Brain microvascular endothelial cell (primary cell): ENCODE measurements at places on chromosomes 6 and 20.

DNA sequence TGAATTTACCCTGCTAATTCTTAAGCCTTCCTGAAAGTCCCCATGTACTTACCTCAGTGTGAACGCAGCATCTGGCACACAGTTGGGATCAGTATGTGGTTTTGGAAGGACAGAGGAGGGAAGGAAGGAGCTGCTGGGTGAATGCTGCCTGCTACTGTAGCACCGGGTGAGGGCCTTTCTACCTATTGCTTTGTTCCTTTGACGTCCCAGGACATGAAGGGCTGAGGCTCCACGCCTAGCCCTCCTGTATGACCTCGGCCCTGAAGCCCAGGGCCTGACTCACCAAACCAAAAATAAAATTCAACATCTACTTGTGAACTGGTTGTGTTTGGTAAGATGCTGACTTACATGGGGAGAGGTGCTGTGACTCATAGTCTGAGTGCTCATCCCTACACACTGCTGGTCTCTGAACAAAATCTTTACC is 51.1 kb downstream of the ARID1B start:
- DNase-seq, result peak; percentile 80

GRCh38 chr20:62219992-62220665 is at the start of gene HRH3:
Gene HRH3 (minus strand): TSS chr20:62220278. CDS start chr20:62219970, 308 bp downstream.
- no peak for DNase-seq

DNA sequence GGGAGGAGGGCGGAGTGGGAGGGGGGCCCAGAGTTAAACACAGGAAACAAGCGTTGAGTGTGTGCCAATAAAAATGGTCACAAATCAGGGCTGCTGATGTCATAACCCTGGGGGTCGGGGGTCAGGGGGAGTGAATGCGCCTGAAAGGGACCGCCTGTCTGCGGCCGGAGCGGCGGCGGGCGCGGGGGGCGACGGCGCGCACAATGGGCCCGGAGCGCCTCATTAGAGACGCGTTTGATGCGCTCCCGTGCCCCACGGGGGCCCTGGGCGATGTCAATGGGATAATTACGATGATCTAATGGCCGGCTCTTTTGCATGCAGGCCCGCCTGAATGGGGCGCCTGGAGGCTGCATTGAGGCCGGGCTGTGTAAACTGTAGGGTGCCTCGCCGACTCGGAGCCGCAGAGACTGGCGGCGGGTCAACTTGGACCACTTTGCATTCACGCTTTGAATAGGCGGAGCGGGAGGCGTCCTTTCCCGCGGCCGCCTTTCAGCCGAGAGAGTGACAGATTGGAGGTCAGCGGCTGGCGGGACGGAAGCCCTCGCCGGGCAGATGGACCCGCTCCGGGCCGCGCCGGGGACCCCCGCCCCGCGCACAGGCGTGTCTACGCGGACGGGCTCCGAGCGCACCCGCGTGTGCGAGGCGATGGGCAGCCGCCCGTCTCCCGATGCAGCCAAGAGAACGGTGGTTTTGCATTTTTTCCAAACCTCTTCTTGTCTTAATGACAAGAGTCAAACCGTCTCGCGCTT is 296.1 kb downstream of the TFAP2C start:
- no peak for DNase-seq

DNA sequence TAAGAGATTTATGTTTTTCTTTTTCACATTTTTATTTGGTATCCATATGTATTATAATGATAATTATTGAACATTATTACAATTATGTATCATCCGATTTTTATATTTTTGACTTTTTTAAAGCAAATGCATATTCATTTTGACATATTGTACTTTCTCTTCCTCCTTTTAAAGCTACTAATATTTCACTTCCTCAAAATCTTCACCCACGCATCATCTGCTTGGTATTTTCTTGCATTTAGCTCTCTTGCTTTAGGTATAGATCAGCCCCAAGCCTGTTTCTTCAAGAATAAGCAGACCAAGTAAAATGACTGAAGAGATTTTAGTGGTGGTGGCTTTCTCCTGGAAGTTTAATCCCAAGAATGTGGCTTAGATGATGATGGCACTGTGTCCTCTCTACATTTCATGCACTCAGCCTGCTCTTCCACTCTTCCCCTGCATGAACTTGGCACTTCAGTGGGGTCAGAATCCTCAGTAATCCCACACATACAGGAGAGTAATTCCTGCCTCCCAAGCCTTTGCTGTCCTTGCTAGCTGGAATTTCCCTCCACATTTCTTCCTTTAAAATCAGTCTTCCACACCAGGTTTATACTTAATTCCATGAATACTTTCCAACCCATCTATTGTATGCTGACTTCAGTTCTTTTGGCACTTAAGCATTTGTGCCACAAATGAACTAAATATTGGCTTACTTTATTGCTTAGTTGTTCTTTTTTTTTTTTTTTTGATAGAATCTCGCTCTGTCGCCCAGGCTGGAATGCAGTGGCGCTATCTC is 8.2 kb downstream of the NCOA7 start:
- no peak for DNase-seq

- DNase-seq, result no peak
These were observed 262.7 kb downstream of the PREX1 start for GRCh38 chr20:48564982-48565539.

- no peak for DNase-seq
These were observed 77.9 kb downstream of the MRPL14 start for GRCh38 chr6:44049163-44049988.

DNA sequence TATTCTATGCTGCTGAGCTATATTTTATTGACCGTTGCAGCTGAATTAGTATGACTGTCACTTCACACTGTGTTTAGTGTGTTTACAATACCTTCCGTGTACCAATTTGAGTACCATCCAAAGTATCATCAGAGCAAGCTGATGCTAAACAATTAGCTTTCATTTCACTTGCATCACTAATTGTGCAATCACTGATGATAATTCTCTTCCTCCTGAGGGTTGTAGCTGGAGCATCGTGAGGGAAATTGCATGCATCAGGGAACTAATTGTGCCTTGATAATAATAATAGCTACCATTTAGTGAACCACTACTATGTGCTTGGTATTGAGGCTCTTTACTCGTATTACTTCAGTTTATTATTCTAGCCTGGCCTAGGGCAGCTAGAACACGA is 384.8 kb upstream of the SOX4 start:
- DNase-seq, result no peak

DNA sequence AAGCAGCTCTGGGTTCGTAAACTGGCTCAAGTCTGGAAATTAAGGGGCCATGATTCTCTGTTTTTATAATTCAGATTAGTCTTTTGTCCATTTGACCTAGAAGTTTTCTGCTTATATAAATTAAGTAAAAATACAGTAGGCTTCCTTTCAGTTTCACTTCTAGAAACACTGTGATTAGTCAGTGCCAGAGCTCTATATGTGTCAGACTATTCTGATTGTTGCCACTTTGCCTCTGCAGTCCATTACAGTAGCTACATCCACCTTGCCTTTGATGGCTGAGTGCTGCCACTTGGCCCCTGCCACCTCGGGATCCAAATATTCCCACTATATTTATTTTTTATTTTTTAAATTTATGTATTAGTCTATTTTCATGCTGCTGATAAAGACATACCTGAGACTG is 7.9 kb downstream of the ZC2HC1B start:
- peak; percentile 15 for DNase-seq

- no peak for DNase-seq
These were observed 200.2 kb upstream of the ZNF217 start for GRCh38 chr20:53793783-53794383.

- DNase-seq, result no peak
These were observed 49.8 kb downstream of the MYB start for GRCh38 chr6:135230711-135231468.

DNA sequence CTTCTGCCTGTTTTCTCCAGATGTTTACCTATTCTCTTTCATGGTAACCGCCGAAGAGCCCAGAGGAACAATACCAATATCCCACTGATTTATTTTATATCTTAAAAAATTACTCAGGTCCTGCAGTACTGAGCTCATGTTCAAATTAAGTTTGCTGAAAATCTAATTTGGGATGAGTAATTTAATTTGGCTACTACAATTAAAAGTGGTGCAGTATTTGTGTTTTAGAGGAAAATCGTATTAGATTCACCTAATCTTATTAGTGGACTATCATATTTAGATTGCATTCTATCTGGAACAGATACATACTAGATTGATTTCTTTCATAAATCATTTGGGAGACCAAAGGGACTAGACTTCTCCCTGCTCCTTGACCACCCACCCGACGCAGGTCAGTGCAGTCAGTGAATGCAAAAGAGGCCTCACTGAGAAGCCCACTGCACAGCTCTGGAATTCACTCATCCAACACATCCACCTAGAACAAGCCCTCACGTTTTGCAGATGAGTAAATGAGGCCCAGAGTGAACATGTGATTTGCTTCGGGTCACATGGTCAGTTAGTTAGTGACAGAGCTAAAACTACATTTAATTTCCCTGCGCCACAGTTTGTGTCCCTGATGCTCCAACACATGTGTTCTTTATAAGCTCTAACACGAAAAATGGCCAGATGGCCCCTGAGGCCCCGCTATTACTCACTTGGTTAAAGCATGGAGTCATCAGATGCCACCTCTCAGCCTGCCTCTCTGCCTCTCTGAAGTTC is 101.8 kb downstream of the TRERF1 start:
- no peak for DNase-seq

GRCh38 chr20:32709632-32710121 is 33.6 kb downstream of the COMMD7 start:
- DNase-seq, result no peak

GRCh38 chr20:19433371-19434350 is 221.2 kb downstream of the SLC24A3 start:
- peak; percentile 15 for DNase-seq

DNA sequence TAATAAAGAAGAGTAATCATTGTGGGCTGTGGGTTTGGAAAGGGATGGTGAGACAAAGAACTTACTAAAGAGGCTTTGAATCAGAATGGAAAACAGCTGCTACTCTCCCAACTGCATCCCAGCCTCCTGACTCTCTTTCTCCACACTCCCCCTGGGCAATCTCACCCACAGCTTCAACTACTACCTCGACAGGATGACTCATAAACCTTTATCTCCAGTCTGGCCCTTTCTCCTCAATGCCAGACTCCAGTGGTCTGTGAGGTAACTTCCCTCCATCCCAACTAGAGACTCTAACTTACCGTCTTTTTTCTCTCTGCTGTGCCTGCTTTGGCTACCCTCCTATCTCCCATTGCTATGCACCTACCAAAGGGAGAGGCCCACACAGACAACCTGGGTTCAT is 135.3 kb upstream of the RREB1 start:
- peak; percentile 42 for DNase-seq

GRCh38 chr6:85498596-85499258 is 48.8 kb downstream of the NT5E start:
- DNase-seq, result no peak

DNA sequence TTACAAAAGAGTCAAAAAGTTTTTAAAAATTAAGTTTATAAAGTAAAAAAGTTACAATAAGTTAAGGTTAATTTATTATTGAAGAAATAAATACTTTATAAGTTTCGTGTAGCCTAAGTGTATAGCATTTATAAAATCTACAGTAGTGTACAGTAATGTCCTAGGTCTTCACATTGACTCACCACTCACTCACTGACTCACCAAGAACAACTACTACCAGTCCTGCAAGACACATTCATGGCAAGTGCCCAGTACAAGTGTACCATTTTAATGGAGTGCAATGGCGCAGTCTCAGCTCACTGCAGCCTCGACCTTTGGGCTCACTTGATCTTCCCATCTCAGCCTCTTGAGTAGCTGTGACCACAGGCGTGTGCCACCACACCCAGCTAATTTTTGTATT is 128.2 kb downstream of the GPX5 start:
- no peak for DNase-seq

DNA sequence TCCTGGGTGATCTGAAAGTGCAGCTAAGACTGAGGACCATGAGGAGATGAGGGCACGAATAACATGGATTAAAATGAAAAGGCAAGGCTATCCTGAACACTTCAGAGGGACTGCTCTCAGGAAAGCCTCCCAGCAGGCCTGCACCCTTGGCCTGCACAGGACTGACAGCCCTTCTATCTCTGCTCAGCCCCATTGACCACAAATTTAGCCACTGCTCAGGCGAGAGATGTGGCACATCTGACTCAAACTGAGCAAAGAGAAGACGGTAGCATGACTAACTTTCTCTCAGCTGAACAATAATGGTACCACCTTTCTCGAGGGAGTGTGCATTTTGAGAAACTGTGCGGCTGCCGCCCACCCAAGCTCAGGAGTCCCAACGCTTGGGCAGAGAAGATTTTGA is 257.5 kb downstream of the ADGB start:
- DNase-seq, result no peak

- DNase-seq, result no peak
These were observed 531.3 kb downstream of the QKI start for GRCh38 chr6:163945808-163946207.

GRCh38 chr6:108835218-108835850 is 12.9 kb upstream of the ARMC2 start:
- DNase-seq, result peak; percentile 72
